Pancreas (tissue), 10 donors: ENCODE measurements at places on chromosomes 11 and 22. TPM values are rescaled to one million over a fixed set of nuclear protein-coding genes. Genes with fewer than 3 reads are reported as not detected.

TBX1 gene
- 1.3 TPM for polyA plus RNA-seq

SNX32 gene
- 0.30 TPM for polyA plus RNA-seq

PRAME gene
- polyA plus RNA-seq: not detected

GPHA2 gene
- 4.2 TPM for polyA plus RNA-seq
